CD4-positive, alpha-beta T cell treated with Interleukin-17A for 4 hours (primary cell): ENCODE measurements at places on chromosomes 3 and 15.

GRCh38 chr15:69403594-69403993 lies 10.6 kb upstream of the KIF23 start:
- DNase-seq, result no peak

DNA sequence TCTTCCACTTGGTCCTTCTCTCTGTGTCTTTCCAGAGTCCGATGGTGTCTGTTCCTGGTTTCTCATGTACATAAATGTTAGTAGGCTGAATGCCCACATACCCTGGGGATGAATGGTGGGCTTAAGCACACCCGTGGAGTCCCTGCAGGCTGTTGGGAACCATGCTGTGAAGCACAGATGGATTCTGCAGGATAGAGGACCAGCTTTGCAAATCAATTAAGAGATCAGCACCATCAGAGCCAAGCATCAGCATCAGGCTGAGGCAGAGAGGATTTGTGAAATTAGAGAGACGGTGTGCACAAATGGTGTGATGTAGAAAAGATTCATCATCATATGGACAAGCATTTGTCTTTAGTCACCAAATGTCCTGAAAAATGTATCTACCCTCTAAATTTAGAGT lies 127.1 kb downstream of the SV2B start:
- no peak for DNase-seq

- no peak for DNase-seq
Observed at GRCh38 chr3:190076136-190076535, 44.6 kb downstream of the P3H2 start.

GRCh38 chr15:34793901-34794300 lies 1.4 kb downstream of the ACTC1 start:
- DNase-seq, result no peak

- DNase-seq, result no peak
Observed at GRCh38 chr3:170723241-170723640, 137.4 kb upstream of the SLC7A14 start.

GRCh38 chr3:49253512-49253911 lies 23.5 kb downstream of the C3orf62 start:
- no peak for DNase-seq

DNA sequence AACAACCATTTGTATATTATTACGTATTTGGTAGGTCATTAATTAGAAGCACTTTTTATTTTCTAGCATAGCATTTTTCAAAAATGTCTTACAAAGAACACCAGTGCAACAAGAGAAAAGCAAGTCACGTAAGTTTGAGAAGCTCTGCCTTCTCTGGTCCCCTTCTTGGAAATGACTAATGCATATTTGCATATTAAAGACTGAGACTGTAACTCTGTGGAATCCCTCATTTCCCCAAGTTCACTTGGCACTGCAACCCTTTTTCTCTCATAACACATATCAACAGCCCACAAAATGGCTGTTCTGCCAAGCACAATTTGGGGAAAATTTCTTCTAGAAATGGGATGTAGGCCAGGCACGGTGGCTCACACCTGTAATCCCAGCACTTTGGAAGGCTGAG lies 176.3 kb downstream of the ERC2 start:
- DNase-seq, result no peak

GRCh38 chr15:37940876-37941275 lies 6.4 kb downstream of the TMCO5A start:
- no peak for DNase-seq

- DNase-seq, result no peak
Observed at GRCh38 chr3:45409921-45410320, 21.5 kb downstream of the LARS2 start.

- no peak for DNase-seq
Observed at GRCh38 chr3:177345973-177346503, 148.8 kb upstream of the TBL1XR1 start.

GRCh38 chr15:71201477-71201876 lies 86.2 kb downstream of the THSD4 start:
- DNase-seq, result no peak

- no peak for DNase-seq
Observed at GRCh38 chr3:157464321-157464720, 27.7 kb downstream of the PTX3 start.

GRCh38 chr3:197901626-197902025 lies 48.4 kb upstream of the RPL35A start:
- DNase-seq, result no peak

- peak; percentile 13 for DNase-seq
Observed at GRCh38 chr3:71984843-71985613, 200.1 kb upstream of the PROK2 start.

DNA sequence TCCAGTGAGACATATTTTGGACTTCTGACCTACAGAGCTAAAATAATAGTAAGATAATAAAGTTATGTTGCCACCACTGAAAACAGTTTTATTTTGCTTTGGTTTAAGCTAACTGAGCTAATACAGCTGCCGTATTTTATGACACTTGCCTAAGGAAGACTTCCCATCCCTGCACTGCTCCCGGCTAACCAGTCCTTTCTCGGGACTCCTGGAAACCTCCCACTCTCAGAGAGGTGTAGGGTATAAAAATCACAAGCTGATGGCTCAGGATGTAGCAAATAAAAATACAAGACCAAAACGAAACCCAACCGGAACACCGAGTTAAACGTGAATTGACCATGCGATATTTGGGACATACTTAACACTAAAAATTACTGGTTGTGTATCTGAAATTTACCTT lies 448 bp upstream of the KBTBD12 start:
- DNase-seq, result no peak
